ENCODE measurements at places on chromosomes 6 and 20.

DNA sequence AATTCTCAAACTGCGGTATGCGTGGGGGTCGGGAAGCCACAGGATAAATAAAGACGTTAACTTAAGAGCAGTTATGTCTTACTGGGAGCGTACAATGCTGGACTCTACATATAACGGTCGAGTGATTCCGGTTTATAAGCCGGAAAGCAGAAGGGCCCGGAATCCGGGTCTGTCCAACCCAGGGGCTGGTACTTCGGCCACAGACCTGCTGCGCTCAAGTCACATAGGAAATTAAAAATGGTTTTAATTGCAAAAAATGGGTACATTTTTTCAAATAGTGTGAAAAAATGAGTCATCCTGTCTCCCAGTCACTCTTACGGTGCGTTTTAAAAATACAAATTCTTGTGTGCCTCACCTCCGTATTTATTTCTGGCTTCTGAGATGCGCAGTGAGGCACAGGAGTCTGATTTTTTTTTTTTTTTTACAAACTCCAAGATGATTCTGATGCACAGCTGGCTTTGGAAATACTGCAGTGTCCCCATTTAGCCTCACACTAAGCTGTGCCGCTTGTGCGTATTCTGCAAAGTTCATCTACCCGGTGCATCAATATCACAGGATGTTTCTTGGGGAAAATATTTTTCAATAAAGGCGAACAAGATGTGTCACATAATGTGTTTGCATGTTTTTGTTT lies 1.0 kb downstream of the PCIF1 start:
- DNase-seq = no peak

DNA sequence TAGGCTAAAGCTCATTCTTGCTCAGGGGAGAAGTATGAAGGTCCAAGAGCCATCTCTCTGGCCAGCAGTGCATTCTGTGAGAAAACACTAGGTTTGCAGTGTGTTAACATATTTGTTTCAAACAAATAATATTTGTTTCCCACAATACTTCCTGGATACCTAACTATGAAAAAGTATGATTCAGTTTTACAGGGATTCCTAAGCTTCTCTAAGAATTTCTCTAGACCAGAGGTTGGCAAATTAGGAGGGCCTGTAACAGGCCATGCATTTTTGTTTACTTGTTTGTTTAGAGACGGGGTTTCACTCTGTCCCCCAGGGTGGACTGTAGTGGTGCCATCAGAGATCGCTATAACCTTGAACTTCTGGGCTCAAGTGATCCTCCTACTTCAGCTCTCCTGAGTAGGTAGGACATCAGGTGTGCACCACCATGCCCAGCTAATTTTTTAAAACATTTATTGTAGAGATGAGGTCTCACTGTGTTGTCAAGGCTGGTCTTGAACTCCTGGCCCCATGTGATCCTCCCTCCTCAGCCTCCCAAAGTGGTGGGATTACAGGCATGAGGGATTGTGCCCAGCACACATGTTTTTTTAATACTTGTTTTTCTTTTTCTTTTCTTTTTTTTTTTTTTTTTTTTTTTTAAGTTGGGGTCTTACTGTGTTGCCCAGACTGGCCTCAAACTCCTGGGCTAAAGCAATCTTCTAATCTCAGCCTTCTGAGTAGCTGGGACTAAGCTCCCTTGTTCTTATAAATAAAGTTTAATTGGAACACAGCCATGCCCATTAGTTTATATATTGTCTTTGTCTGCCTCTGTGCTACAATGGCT lies 71.7 kb downstream of the ADGRG6 start:
- DNase-seq = no peak

GRCh38 chr20:20398123-20398522 lies 30.2 kb downstream of the INSM1 start:
- DNase-seq = no peak

- DNase-seq = no peak
Measured at GRCh38 chr6:141097471-141097870, 1035.3 kb upstream of the GJE1 start.

DNA sequence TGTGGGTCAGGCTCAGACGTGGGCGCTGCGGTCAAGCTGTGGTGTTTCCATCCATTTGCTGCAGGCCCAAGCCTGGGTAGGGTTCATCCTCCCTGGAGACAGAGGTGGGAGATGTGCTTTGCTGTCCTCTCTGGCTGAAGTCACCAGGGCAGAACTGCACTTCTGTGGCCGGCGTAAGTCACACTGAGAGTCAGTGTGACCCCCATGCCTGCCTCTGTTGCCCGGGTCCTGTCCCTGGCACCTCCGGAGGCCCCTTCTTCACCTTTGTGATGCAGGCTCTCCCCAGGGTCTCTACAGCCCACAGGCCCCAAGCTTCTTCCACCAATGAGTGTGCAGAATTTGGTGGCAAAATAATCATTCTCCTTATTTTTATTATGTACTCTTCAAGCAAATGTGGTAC lies 53.8 kb upstream of the DACT2 start:
- no peak for DNase-seq

- DNase-seq = no peak
Measured at GRCh38 chr6:63759605-63760105, 124.1 kb downstream of the PHF3 start.

DNA sequence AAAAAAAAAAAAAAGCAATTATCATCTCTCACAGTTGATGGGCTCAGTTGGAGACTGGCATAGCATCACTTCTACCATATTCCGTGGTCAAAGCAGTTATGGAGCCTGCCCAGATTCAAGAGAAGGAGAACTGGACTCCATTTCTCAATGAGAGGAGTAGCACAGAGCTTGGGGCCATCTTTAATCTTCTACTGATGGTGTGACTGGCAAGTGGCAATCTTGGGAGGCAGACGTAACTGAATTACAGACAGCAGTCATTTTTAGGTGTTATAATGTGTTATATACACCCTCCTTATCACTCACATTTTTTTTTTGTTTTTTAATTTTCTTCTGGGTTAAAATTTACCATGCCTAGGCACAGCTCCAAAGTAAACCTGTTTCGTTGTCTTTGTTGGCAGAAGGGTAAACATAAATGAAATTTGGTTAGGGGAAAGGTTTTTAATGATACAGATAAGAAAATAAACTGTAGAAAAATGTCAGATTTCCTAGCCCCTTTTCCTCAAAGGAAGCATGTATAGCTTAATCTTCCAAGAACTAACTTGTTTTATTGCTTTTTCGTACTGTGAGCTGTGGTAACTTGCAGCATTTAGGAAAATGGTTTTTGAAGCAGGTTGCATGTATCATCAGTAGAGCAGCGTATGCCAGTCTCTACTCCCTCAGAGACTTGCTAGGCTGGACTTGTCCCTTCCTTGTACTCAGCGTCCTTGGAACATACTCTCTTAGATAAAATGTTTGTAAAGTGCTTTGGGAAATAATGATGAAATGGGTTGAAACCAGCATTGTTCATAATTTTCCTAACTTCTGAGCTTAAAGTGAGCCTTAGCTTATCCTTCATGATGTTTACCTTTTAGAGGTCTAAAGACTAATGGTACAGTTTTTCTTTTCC lies 25.7 kb downstream of the ZFAND3 start:
- no peak for DNase-seq

- DNase-seq = peak; percentile 63
Measured at GRCh38 chr6:53347921-53348370, 804 bp downstream of the ELOVL5 start.

DNA sequence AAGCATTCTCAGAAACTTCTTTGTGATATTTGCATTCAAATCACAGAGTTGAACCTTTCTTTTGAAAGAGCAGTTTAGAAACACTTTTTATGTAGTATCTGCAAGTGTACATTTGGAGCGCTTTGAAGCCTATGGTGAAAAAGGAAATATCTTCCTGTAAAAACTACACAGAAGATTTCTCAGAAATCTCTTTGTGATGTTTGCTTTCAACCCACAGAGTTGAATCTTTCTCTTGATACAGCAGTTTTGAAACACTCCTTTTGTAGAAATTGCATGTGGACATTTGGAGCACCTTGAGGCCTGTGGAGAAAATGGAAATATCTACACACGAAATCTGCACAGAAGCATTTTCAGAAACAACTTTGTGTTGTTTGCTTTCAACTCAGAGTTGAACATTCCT lies 612.3 kb upstream of the ZNF337 start:
- no peak for DNase-seq

DNA sequence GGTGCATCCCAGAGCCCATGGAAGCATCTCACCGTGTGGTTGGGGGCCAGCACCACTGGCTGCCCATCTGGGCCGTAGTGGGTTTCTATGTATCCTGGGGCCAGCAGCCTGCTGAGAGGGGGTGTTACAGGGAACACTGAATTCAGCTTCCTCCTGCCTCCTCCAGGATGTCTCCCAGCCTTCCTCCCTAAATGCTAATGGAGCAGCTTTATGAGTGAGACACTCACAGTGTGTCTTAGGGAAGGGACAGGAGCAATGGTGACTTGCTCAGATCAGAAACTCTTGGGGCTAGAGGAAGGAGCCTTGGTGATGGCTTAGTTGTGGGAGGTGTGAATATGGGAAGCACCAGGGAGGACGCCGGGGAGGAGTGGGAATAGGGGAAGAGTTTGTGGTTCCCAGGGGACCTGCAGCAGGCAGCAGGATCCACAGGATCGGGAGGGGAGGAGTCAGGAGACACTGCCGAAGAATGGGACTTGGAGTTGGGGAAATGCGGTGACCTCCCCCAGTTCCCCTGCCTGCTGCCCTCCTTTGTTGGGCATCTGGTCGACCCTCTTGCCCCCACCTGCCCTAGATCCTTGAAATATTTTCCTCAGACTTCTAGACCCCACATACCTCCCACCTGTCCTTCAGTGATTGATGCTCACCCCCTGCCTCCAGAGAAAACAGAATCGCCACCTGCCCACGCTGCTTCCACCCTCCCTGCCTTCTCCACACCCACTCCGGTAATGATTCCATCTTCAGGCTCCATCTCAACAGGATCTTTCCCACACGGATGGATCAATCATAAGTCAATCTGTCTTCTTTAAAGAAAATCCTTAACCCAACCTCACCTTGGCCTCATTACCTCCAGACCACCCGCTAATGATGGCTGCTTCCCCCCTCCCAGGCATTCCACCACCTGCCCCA lies 6.6 kb downstream of the ADAM33 start:
- no peak for DNase-seq

GRCh38 chr6:67350729-67351128 lies 1284.4 kb upstream of the ADGRB3 start:
- DNase-seq = no peak

DNA sequence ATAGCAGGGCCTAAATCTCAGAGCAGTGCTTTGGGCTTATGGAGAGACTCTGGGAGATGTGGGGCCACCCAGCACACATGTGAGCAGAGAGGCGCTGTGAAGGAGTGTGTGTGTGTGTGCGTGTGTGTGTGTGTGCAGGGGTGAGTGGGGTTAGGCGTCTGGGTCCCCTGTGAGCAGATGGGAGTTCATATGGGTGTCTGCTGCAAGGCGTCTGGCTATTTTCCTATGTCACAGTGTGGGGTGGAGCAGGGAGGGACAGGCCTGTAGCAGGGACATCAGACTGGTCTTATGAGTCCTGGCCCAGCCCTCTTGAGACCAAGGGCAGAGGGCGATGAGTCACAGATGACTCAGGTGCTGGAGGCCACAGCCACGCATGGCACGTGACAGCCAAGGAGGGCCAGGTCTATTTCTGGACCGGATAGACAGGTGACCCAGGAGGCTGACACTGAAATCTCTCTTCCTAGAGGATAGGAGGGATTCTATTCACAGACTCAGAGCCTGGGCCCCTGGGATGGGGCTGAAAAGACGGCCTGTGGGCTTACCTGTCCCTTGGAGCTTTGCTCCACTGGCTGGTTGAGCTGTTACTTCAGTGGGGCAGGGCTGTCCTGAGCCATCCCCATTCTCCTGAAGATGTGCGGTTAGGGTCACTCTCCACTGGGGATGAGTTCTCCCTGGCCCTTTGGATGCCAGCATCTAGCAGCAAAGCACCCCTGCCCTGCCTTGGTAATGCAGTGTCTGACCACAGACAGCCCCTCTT lies 28.9 kb downstream of the VEGFA start:
- DNase-seq = no peak

DNA sequence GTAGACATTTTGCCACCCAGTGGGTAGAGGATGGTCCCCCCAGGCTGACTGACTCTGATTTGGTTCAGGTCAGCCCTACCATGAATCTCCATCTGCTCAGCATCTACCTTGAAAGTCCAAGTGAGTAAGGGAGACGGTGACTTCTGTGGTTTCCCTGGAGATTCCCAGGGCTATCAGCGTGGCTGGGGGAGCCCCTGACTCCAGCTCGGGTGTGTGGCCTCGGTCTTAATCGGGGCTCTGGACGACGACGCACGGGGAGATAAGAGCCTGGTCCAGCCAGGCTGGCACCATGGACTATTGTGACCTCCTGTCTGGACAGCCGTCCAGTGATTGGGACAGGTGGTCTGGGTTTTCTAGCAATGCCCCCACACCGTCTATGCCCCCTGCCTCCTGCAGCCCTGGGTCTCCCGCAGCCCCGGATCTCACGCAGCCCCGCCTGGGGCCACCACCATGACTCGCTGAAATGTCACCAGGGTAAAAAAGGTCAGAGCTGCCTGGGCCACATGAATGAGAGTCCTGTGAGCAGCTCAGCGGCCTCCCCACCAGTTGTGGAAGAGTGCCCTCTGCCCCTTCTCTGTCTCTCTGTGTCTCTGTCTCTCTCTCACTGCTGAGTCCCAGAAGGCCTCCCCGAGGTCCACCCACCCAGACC lies 47.1 kb upstream of the GATA5 start:
- no peak for DNase-seq

DNA sequence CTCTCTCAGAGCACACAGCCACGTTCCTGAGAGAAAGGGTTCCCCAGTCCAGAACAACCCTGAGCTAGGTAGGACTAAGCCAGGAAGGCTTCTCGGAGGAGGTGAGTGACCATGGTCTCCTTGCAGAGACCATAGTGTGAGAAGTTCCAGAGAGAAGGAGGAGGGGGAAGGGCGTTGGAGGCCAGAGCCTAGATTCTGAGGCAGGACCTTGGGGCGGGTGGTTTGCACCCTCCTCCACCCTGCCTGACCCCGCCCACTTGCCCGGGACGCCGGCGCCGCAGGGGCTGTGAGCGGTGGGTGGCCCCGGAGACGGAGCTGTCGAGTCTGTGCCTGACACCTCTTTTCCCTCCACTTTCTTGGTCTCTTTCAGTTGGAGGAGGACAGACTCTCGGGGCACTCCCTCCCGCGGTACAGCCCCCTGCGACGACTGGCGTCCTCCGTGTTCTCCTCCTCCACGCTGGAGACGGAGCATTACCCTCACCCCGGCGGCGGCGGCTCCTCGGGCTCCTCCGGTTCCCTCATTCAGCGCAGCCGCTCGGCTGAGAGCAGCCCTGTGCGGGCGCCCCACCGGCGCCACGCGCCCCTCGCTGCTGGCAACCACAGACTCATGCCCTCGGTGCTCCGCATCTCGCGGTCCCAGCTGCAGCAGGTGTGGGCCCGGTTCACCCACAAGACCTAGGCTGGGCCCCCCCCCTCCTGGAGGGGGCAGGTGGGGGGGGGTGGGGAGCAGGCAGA lies 26.2 kb downstream of the TTBK1 start:
- DNase-seq = peak; percentile 30

Measured in activated CD8-positive, alpha-beta T cell treated with anti-CD3 and anti-CD28 coated beads, Interleukin-2, amount 10 ng/mL, durations not matched to agents 7 days and 5 days (primary cell).